ENCODE measurements at places on chromosomes 13 and 19.

GRCh38 chr13:46484561-46484960 lies 68.4 kb upstream of the LRCH1 start:
- DNase-seq: no peak

DNA sequence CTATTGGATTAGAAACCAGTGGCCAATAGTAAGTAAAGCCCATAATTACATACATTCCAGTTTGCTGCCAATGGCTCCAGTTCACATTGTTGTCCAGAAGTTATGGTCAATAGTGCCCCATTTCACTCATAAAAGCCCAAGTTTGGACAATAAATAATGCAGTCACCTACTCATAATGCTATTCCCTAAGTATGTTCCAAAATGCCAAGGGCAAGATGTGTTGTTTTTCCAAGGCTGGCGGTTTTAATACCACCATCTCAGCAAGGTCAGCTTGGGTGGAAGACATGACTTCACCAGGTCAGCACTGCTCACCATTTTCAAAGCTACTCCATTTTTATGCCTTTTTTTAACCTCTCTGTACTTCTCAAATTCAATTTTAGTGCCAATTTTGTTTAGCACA lies 32.7 kb downstream of the KCTD12 start:
- DNase-seq: no peak

GRCh38 chr19:15986701-15987100 lies 37.9 kb downstream of the OR10H4 start:
- DNase-seq: no peak

- no peak for DNase-seq
Measured at GRCh38 chr19:3466635-3467034, 13.7 kb downstream of the SMIM24 start.

GRCh38 chr13:88883741-88884140 lies 1212.6 kb downstream of the SLITRK5 start:
- DNase-seq: no peak

DNA sequence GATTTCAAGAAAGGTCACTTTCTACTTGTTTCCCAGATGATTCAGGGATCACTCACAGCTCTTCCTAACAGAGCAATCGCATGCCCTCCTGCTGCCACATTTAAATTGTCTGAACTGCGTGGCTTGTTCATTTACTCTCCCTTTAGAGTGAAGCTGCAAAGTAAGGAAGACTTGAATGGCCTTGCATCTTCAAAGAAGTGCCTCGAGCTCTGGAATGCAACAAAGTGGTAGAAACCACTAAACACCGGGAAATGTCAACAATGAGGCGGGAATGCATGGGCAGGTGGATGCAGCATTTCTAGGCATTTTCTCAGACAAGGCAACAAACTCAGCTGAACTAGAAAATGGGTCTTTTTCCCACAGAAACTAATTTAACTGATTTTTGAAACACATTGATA lies 10.3 kb upstream of the DACH1 start:
- no peak for DNase-seq

Data from thymus (tissue), 14 donors.